ENCODE measurements at places on chromosomes 6 and 20.

GRCh38 chr6:127606131-127606562 lies 29.2 kb downstream of the C6orf58 start:
- peak; percentile 76 for DNase-seq

GRCh38 chr6:43081043-43081442 lies 4.9 kb downstream of the PTK7 start:
- no peak for DNase-seq

DNA sequence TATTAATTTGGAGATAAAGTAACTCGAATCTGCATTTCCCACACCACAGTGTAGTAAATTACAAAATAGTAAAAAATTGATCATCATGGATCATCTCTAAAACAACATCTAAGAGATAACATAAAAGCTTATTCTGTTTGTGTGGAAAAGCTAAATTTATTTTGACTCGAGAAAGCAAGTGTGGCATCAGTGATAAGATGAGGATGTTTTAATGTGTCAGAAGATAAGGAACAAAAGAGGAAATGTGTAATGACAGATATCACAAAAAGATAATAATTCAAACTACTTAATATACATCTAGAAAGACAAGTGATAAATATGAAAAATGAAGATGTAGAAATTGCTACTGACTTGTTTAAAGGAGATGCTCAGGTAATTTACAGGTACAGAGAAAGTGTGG lies 74.1 kb downstream of the DNAH8 start:
- no peak for DNase-seq

DNA sequence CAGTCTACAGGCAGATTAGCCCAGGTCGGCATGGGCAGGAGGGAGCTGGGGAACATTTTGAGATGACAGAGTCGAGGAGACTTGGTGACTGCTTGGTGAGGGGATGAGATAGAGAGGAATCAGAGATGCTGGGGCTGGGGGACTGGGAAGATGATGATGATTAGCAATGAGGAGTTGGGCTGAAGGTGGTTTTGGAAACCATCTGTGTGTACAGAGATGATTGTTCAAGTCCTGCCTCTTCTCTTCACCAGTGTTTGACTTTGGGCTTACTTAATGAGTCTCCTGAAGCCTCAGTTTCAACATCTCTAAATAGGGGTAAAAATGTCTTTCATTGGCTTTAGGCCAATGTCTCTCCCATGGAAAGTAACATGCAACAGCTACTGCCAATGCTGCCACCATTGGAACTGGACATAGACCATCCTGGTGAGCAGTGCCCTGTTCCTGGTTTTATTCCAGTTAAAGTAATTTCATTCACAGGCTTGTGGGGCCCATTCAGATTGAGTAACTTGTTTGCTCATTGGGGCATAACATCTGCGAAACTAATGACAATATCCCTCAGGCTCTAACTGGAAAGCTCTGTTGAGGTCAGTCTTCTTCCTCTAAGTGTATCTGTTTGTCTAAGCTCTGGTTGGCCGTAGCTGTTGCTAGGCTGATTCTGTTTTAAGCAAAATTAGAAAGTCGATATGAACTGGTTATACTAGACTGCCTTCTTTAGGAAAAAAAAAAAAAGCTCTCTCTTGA lies 99.1 kb downstream of the ARMC2 start:
- no peak for DNase-seq

GRCh38 chr6:42249279-42249678 lies 31.6 kb upstream of the MRPS10 start:
- no peak for DNase-seq

DNA sequence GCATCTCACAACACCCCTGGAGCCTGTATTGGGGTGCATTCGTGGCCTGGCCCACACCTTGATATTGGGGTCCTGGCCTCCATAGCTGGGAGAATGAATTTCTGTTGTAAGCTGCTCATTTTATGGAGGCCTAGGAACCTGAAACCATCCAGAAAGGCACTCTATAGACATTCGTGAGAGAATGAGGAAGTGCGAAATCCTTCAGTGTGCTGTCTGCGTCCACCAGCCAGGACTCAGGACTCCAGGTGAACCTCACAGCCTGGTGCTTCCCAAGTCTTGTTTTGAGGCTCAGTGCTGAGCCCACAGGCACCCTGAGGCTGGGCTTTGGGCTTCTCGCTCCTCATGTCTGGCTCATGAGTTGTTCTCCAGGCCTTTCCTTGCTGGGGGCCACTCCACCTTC lies 11.9 kb upstream of the RBBP8NL start:
- no peak for DNase-seq
